ENCODE measurements at places on chromosomes 7 and 10. TPM values are rescaled to one million over a fixed set of nuclear protein-coding genes. Genes with fewer than 3 reads are reported as not detected.
A peak's percentile ranks its signal among the peaks of the same experiment; 100 is the strongest.

The MOGAT3 gene
- 5.4 TPM for polyA plus RNA-seq

- no peaks in the 10 kb centered on the region for H3K36me3 ChIP-seq
- no peaks in the 10 kb centered on the region for H3K4me1 ChIP-seq
- no peak for DNase-seq
Observed at GRCh38 chr10:69073026-69073425, 14.9 kb upstream of the SRGN start.

GRCh38 chr10:112643600-112644264, 196.7 kb downstream of the VTI1A start:
- no peak for DNase-seq
- no peak overlapping the region for H3K4me3 ChIP-seq
- no peaks in the 10 kb centered on the region for H3K36me3 ChIP-seq
- no peaks in the 10 kb centered on the region for H3K4me1 ChIP-seq
- no peaks in the 10 kb centered on the region for H3K27me3 ChIP-seq

The LRRD1 gene
- polyA plus RNA-seq = not detected

GRCh38 chr7:98828368-98828767, 41.4 kb downstream of the TMEM130 start:
- H3K4me3 ChIP-seq = no peak overlapping the region
- H3K27me3 ChIP-seq = no peaks in the 10 kb centered on the region
- H3K27ac ChIP-seq = no peak overlapping the region
- no peaks in the 10 kb centered on the region for H3K4me1 ChIP-seq
- H3K36me3 ChIP-seq = no peaks in the 10 kb centered on the region

DNA sequence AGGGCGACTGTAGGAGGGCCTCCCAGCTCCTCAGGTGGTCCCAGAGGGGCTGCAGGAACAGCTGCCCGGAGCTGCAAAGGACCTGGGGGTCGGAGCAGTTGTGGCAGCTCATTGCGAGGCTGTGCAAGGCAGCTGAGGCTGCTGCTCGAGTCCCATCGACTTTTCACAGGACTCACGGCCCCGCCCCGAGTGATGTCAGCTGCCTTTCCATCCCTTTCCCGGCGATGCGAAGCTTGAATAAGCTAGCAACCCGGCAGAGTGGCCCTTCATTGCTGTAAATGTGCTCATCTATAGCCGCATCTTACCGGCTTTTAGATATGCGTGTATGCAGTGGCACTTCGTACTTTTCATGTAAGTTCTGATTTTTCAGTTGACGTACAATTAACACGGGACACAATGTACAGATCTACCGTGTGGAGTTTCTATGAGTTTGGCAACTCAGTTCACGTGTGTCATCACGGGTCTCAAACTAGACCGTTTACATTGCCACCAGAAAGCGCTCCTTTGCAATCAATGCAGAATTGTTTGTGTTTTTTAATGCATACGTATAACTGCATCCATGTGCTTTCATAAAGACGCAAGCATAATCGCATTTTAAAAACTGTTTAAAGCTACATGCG, at the start of gene CH25H:
CH25H (minus strand) TSS at position 137 of the 620 bp plus-strand sequence; CDS start at position 112, 25 bp downstream.
- DNase-seq = peak; percentile 85
- H3K4me3 ChIP-seq = peak within 1 kb of the TSS; percentile 15
- H3K27ac ChIP-seq = no peak within 1 kb of the TSS
- H3K4me1 ChIP-seq = no peaks in the 10 kb centered on the region

The STRIP2 gene
- 0.10 TPM for polyA plus RNA-seq

GRCh38 chr7:140672382-140673062, at the start of gene ADCK2:
ADCK2 (plus strand) TSS chr7:140672945; CDS start chr7:140673331, 386 bp downstream.
- H3K4me1 ChIP-seq = no peaks in the 10 kb centered on the region
- DNase-seq = peak; percentile 69
- no peak within 1 kb of the TSS for H3K27ac ChIP-seq
- no peaks in the 10 kb centered on the region for H3K27me3 ChIP-seq

GRCh38 chr7:81075150-81075549, 156.3 kb upstream of the SEMA3C start:
- no peaks in the 10 kb centered on the region for H3K27me3 ChIP-seq
- no peaks in the 10 kb centered on the region for H3K36me3 ChIP-seq
- no peak overlapping the region for H3K4me3 ChIP-seq
- H3K27ac ChIP-seq = no peak overlapping the region

The PRKCQ gene
- not detected for polyA plus RNA-seq

GRCh38 chr7:5426226-5426475, 2.5 kb upstream of the TNRC18 start:
- no peaks in the 10 kb centered on the region for H3K36me3 ChIP-seq
- no peaks in the 10 kb centered on the region for H3K4me1 ChIP-seq
- H3K27me3 ChIP-seq = no peaks in the 10 kb centered on the region
- no peak for DNase-seq
- peak overlapping the region; percentile 99 for H3K4me3 ChIP-seq

- H3K4me1 ChIP-seq = peaks cover 7% of the 10 kb centered on the region
- DNase-seq = no peak
- no peak overlapping the region for H3K27ac ChIP-seq
- no peaks in the 10 kb centered on the region for H3K36me3 ChIP-seq
Observed at GRCh38 chr7:134823400-134823799, 44.0 kb downstream of the CALD1 start.

The PLAU gene
- 13.6 TPM for polyA plus RNA-seq

DNA sequence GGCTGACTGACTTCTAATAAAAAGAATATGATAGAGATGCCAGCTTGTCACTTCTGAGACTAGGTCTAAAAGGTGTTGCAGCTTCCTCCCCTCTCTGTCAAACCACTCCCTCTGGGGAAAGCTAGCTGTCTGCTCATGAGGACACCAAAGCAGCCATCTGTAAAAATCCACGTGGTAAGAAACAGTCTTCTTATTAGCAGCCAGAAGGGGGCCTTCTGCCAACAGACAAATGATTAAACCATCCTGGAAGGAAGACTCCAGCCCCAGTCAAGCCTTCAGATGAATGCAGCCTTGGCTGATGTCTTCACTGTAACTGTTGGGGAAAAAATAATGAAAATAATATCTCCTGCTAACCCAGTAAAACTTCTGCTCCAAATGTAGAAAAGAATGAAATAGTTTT, 41.9 kb upstream of the DAGLB start:
- no peaks in the 10 kb centered on the region for H3K4me1 ChIP-seq
- no peaks in the 10 kb centered on the region for H3K36me3 ChIP-seq
- H3K27me3 ChIP-seq = no peaks in the 10 kb centered on the region
- no peak overlapping the region for H3K27ac ChIP-seq
- no peak overlapping the region for H3K4me3 ChIP-seq
- no peak for DNase-seq

- H3K27ac ChIP-seq = no peak overlapping the region
- H3K4me1 ChIP-seq = no peaks in the 10 kb centered on the region
- no peaks in the 10 kb centered on the region for H3K36me3 ChIP-seq
- no peak for DNase-seq
- no peaks in the 10 kb centered on the region for H3K27me3 ChIP-seq
- no peak overlapping the region for H3K4me3 ChIP-seq
Observed at GRCh38 chr10:67667035-67667425, 29.0 kb downstream of the CTNNA3 start.

The FFAR4 gene
- polyA plus RNA-seq = 0.63 TPM

- no peaks in the 10 kb centered on the region for H3K4me1 ChIP-seq
- H3K27ac ChIP-seq = no peak overlapping the region
- no peaks in the 10 kb centered on the region for H3K36me3 ChIP-seq
- no peak overlapping the region for H3K4me3 ChIP-seq
- no peak for DNase-seq
Observed at GRCh38 chr10:31583293-31583692, 264.3 kb downstream of the ZEB1 start.

The ITPRID1 gene
- polyA plus RNA-seq = not detected

The WEE2 gene
- not detected for polyA plus RNA-seq

DNA sequence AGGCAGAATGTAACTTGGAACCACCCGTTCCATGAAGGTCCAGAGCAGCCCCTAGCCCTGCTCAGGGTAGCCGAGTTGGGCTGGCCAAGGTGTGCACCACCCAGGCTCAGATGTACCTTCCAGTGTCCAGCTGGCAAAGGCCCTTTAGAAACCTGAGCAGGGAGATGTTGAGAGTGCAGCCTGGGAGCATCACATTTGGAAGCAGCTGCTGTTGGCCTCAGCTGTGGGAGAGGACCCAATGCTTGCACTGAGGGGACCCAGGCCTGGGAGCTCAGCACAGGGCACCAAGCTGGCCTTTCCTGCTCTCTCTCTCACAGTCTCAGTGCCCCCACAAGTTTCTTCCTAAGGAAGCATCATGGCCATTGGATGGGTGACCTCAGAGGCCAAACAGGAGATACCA, 33.5 kb downstream of the ANXA8 start:
- H3K4me1 ChIP-seq = no peaks in the 10 kb centered on the region
- no peaks in the 10 kb centered on the region for H3K36me3 ChIP-seq
- H3K27ac ChIP-seq = no peak overlapping the region
- no peak overlapping the region for H3K4me3 ChIP-seq
- DNase-seq = no peak

GRCh38 chr10:13776861-13777311, 190.1 kb downstream of the PRPF18 start:
- DNase-seq = no peak
- H3K27me3 ChIP-seq = no peaks in the 10 kb centered on the region
- H3K27ac ChIP-seq = no peak overlapping the region
- no peaks in the 10 kb centered on the region for H3K36me3 ChIP-seq
- H3K4me1 ChIP-seq = no peaks in the 10 kb centered on the region

The CHRM2 gene
- polyA plus RNA-seq = 0.38 TPM

DNA sequence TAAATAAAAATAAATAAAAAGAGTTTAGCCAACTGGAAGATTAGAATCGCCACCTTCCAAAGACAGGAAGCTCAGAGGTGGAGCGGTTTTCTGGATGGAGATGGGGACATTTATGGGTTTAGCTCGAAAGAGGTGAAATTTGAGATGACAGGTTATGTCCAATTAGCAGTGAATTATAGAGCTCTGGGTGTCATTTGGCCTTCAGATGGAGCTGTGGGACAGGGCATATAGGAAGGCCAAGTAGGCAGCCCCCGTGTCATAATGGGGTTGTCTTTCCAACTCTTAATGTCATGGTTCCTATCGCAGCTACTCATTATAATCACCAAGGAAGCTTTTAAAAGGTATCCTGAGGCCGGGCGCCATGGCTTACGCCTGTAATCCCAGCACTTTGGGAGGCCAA, 21.0 kb upstream of the EEPD1 start:
- H3K27me3 ChIP-seq = no peaks in the 10 kb centered on the region
- no peak for DNase-seq
- no peak overlapping the region for H3K4me3 ChIP-seq

DNA sequence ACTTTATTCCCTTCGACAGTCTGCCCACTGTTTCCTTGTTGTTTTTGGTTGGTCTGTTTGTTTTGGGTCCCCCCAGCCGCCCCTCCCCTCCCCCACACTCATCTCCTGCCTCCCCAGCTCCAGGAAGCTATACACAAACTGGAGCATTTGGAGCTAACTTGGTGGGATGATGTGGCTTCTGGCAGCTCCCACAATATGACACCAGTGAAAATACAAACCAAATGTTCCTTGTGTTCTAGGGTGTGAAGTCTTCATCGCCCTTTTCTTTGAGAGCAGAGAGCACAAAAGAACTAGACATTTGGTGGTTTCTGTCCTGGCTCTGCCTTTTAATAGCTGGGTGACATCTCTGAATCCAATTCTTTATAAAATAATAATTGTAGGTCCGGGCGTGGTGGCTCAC, 33.8 kb downstream of the CREB5 start:
- no peak overlapping the region for H3K27ac ChIP-seq
- no peak for DNase-seq
- H3K27me3 ChIP-seq = no peaks in the 10 kb centered on the region
- peaks cover 2% of the 10 kb centered on the region for H3K36me3 ChIP-seq
- H3K4me1 ChIP-seq = no peaks in the 10 kb centered on the region

- no peak overlapping the region for H3K27ac ChIP-seq
- H3K4me3 ChIP-seq = no peak overlapping the region
- no peaks in the 10 kb centered on the region for H3K36me3 ChIP-seq
- no peaks in the 10 kb centered on the region for H3K4me1 ChIP-seq
Observed at GRCh38 chr7:90242369-90243168, 2.4 kb upstream of the CFAP69 start.

The CYP2W1 gene
- not detected for polyA plus RNA-seq

DNA sequence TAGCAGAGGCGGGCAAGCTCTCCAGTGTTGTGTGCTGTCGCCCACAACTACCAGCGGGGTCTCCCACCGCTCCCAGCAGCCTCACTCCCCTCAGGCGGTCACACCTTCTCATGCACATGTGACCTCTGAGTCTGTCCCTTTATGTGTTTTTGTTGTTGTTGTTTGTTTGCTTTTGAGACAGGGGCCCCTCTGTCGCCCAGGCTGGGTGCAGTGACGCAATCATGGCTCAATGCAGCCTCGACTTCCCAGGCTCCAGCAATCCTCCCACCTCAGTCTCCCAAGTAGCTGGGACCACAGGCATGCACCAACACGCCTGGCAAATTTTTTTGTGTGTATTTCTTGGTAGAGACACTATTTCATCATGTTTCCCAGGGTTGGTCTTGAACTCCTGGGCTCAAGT, 1.5 kb downstream of the CPSF4 start:
- peaks cover 4% of the 10 kb centered on the region for H3K36me3 ChIP-seq
- no peaks in the 10 kb centered on the region for H3K27me3 ChIP-seq
- no peak overlapping the region for H3K4me3 ChIP-seq
- no peaks in the 10 kb centered on the region for H3K4me1 ChIP-seq
- H3K27ac ChIP-seq = no peak overlapping the region

- no peak for DNase-seq
- no peak overlapping the region for H3K4me3 ChIP-seq
- no peaks in the 10 kb centered on the region for H3K27me3 ChIP-seq
- no peak overlapping the region for H3K27ac ChIP-seq
- no peaks in the 10 kb centered on the region for H3K36me3 ChIP-seq
- no peaks in the 10 kb centered on the region for H3K4me1 ChIP-seq
Observed at GRCh38 chr10:108385963-108386362, 1221.5 kb upstream of the SORCS1 start.

DNA sequence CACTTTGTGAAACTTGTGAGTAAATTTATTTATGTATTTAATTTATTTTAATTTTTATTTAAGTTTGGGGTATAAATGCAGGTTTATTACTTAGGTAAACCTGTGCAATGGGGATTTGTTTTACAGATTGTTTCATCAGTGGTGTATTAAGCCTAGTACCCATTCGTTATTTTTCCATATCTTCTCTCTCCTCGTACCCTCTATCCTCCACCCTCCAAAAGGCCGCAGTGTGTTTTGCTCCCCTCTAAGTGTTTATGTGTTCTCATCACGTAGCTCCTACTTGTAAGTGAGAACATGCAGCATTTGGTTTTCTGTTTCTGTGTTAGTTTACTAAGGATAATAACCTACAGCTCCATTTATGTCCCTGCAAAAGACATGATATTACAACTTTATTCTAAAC, 145.4 kb upstream of the SMIM30 start:
- no peaks in the 10 kb centered on the region for H3K27me3 ChIP-seq
- no peak for DNase-seq
- H3K4me1 ChIP-seq = no peaks in the 10 kb centered on the region
- H3K4me3 ChIP-seq = no peak overlapping the region
- H3K27ac ChIP-seq = no peak overlapping the region
- H3K36me3 ChIP-seq = no peaks in the 10 kb centered on the region

- H3K27me3 ChIP-seq = no peaks in the 10 kb centered on the region
- no peaks in the 10 kb centered on the region for H3K36me3 ChIP-seq
- H3K27ac ChIP-seq = no peak overlapping the region
- H3K4me1 ChIP-seq = no peaks in the 10 kb centered on the region
- no peak for DNase-seq
- no peak overlapping the region for H3K4me3 ChIP-seq
Observed at GRCh38 chr10:85147346-85148250, 819.2 kb downstream of the CCSER2 start.
